ENCODE measurements at places on chromosomes 2 and 18. TPM values are rescaled to one million over a fixed set of nuclear protein-coding genes. Genes with fewer than 3 reads are reported as not detected.

Gene ANKRD30BL
- 0.26 TPM for total RNA-seq

Gene FOXI3
- not detected for total RNA-seq

Gene IL1B
- 2.3 TPM for total RNA-seq

Gene SCTR
- not detected for total RNA-seq

Gene SOWAHC
- 28.2 TPM for total RNA-seq

Gene LMAN2L
- 29.9 TPM for total RNA-seq

Gene EIPR1
- 14.9 TPM for total RNA-seq

Gene RTTN
- 60.5 TPM for total RNA-seq

Gene LYG1
- total RNA-seq = 0.79 TPM

Gene CNGA3
- total RNA-seq = 0.85 TPM

Gene ALK
- total RNA-seq = 1.0 TPM

Gene LCT
- total RNA-seq = not detected

Gene BIN1
- total RNA-seq = 72.9 TPM

Gene CYRIA
- total RNA-seq = 10.5 TPM

Gene RNU2-63P
- not detected for total RNA-seq

Gene SLC5A7
- total RNA-seq = 6.3 TPM

Gene SLC4A3
- total RNA-seq = 1.3 TPM

Gene CHRNG
- 3.5 TPM for total RNA-seq

Gene TMEM37
- 1.1 TPM for total RNA-seq

Gene NLRC4
- total RNA-seq = 1.7 TPM

Gene RAX
- total RNA-seq = not detected

Gene SLC30A3
- total RNA-seq = 0.53 TPM

Gene ASNSD1
- total RNA-seq = 83.3 TPM

Gene CTNNA2
- total RNA-seq = 14.0 TPM

Gene MYO3B
- 2.8 TPM for total RNA-seq

Gene ATP6V1B1
- 0.63 TPM for total RNA-seq

Gene POTEI
- total RNA-seq = 0.05 TPM

Gene EFHD1
- 1.4 TPM for total RNA-seq

Gene CSRNP3
- total RNA-seq = 34.1 TPM

Gene DSC2
- total RNA-seq = 7.1 TPM

Gene ANKRD23
- total RNA-seq = 2.6 TPM

Gene SERPINB5
- 27.1 TPM for total RNA-seq

Gene SLC40A1
- total RNA-seq = 151 TPM

Gene OSR1
- total RNA-seq = 93.7 TPM

Gene KLHL14
- 1.5 TPM for total RNA-seq

Gene PSMA8
- not detected for total RNA-seq

Gene COX5B
- 161 TPM for total RNA-seq

Gene ABCG8
- total RNA-seq = not detected

Gene DCDC2C
- 0.48 TPM for total RNA-seq

Data from urinary bladder (tissue), 4 donors.